ENCODE measurements at places on chromosomes 12 and 14. TPM values are rescaled to one million over a fixed set of nuclear protein-coding genes. Genes with fewer than 3 reads are reported as not detected.

DNA sequence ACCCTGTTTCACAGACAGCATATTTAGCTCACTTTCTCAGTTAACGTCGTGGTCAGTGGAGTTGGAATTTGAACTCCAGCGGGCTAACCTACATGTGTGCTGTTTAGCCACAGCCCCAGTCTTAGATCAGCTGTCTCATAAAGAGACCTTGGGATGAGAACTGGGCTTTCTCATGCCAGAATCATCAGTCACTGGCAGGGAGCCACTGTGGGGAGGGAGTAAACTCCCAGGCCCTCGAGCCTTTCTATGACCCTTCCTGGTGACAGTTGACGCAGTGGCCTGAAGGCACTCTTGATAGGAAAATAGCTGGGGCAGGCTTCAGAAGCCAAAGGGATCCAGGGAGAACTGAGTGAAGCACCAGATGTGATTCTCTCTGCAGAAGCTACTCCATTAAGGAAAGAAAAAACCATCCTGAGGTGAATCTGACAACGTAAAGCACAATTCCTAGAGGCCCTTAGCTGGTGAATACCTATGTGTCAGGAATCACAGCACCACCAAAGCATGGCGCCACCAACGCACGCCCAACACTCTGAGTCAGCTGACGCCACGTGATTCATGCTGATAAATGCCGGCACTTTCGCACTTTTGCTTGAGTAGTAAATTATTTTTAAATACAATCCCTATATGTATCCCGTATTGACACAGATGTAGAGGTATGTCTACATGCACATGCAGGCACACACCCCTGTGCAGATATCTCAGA lies 279.6 kb upstream of the TMEM132C start:
- H3K36me3 ChIP-seq: no peaks in the 10 kb centered on the region
- H3K4me1 ChIP-seq: no peaks in the 10 kb centered on the region
- no peaks in the 10 kb centered on the region for H3K27me3 ChIP-seq
- H3K27ac ChIP-seq: no peak overlapping the region

- no peaks in the 10 kb centered on the region for H3K27me3 ChIP-seq
- peak overlapping the region; percentile 21 for H3K27ac ChIP-seq
- H3K4me1 ChIP-seq: peaks cover 41% of the 10 kb centered on the region
- no peak for DNase-seq
- no peak overlapping the region for H3K4me3 ChIP-seq
Observed at GRCh38 chr14:75715926-75716780, 55.1 kb downstream of the TTLL5 start.

CPNE6 gene
- total RNA-seq: not detected

- peak overlapping the region; percentile 75 for H3K4me3 ChIP-seq
- H3K27me3 ChIP-seq: no peaks in the 10 kb centered on the region
- no peaks in the 10 kb centered on the region for H3K36me3 ChIP-seq
- peak; percentile 90 for DNase-seq
- H3K27ac ChIP-seq: peak overlapping the region; percentile 95
- H3K4me1 ChIP-seq: peaks cover 44% of the 10 kb centered on the region
Observed at GRCh38 chr14:92105073-92105892, 1.1 kb downstream of the ATXN3 start.

ADAM21 gene
- not detected for total RNA-seq

DNA sequence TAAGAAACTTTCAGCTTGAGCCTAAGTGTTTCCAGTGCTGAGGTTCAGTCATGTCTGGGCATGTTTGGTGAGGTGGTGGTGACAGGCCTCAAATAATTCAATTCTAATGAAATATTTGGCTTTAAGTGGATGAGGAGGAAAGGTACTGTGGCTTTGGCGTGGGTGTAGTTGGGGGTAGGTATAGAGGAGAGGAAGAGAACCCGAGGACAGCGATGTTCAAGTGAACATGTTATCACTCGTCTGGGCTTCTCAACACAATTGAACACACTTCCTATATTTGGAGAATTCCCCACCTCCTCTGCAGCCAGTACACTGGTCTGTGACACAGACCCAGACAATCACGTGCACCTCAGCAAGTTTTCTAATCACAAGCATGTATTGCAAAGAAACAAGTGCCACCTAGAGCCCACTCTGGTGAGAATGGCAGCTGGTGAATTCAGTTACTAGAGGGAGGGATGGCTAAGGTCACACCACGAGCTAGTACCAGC lies 53.0 kb downstream of the IFNG-AS1 start:
- no peaks in the 10 kb centered on the region for H3K27me3 ChIP-seq
- DNase-seq: no peak
- H3K36me3 ChIP-seq: no peaks in the 10 kb centered on the region
- no peak overlapping the region for H3K27ac ChIP-seq
- H3K4me3 ChIP-seq: no peak overlapping the region

PTGER2 gene
- 10.3 TPM for total RNA-seq

- H3K36me3 ChIP-seq: no peaks in the 10 kb centered on the region
- H3K4me1 ChIP-seq: no peaks in the 10 kb centered on the region
- no peak for DNase-seq
- H3K27ac ChIP-seq: no peak overlapping the region
Observed at GRCh38 chr14:33812181-33812580, 138.7 kb downstream of the EGLN3 start.

DNA sequence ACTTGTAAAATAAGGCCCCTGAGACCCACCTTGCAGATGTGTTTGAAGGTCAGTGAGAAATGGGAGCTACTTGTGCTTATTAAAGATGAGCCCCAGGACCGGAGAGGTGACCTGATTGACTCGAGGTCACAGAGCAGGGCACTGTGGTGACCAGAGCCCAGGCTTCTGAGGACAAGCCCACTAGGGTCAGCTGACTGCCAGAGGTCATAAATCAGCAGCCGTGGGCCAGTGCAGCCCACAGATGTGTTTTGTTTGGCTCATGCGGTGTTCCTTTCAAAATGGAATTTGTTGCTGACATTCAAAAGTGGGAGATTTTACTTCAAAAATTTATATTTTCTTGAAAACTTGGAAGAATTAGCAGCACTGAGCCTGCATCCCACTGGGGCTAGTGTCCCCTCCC lies 24.5 kb downstream of the JDP2 start:
- H3K27ac ChIP-seq: peak overlapping the region; percentile 70
- peaks cover 97% of the 10 kb centered on the region for H3K4me1 ChIP-seq
- DNase-seq: no peak
- no peaks in the 10 kb centered on the region for H3K27me3 ChIP-seq
- H3K4me3 ChIP-seq: no peak overlapping the region
